ENCODE measurements at places on chromosomes 11 and 22.

DNA sequence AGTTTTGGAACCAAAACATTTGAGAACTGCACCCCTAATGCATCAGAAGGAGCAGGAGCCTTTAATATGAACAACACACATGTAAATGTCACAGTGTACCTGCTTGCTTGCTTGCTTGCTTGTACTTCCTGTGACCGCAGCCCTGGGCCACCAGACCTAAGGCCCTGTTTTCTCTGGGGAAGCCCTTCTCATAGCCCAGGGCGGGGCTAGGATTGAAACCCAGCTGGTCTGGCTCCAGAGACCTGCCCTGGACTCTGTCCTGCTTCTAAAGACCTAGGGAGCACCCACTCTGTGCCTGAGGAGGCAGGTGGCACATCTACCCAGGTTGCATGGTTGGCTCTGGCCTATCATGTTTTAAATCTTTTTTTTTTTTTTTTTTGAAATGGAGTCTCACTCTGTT lies 7.6 kb upstream of the MCM5 start:
- DNase-seq: no peak

DNA sequence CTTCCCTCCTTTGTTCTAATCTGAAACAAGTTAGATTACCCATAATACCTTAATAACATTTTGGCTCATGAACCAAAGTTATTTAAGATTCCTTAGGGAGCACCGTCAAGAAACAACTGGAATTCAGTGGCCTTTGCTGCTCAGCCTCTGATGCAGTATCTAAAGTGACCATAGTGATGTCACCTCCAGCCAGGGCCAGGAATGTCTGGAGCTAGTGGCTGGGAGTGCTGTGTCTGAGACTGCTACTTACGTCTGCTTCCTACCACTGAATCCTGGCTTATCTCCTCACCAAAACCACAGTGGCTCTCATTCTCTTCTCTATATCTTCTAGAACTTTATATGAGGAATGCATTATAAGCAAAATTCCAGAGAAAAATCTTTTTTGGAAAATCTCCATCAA lies 658.0 kb downstream of the DLG2 start:
- no peak for DNase-seq

DNA sequence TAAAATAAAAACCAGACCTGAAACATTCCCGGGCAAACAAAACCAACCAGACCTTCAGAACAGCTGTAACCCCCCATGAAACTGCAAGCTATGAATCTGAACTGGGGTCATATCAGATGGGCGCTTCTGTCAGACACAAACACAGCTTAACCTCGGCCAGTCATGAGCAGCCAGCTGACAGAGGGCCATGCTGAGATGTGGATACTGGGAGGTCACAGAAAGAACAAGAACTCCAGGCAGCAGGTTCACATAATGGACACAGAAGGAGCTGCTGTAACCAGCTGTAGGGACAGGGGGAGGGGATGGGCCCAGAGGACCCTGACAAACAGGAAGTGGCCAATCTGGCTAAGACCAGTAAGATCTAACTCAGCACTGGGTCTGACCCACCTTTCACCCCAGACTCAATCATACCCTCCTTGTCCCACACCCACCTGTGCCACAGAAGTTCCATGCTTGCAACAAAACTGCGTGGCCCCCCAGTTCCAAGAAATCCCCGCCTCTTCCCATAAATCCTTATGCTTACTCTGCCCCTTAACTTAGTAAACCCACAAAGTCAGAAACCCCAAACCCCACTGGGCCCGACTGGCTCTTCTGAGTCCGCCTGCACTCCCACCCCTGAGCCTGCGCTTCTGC lies 4.0 kb downstream of the APOL4 start:
- DNase-seq: no peak

DNA sequence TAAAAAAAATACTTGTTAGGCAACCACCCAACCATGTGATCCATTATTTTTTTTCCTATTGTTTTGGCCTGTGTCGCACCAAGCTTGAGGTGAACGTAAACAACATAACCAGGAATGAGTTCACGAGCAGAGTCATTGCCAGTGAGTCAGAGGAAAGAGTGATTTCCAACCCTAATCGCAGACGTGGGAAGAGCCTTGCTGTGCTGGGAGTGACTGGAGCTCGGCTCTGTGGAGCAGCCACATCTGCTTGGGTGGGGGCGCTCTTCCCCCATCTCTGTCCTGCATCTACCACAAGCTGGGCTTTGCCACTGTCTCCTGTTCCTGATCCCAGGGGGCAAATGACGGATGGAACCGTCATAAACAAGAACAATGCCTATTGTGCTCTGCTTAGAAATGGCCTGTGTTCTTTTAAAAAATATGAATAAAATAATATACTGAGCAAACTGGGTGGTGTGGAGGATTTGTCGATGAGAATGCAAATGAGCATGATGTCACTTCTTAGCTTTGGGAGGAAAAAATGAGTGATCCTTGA lies 210.0 kb downstream of the KIRREL3 start:
- no peak for DNase-seq

DNA sequence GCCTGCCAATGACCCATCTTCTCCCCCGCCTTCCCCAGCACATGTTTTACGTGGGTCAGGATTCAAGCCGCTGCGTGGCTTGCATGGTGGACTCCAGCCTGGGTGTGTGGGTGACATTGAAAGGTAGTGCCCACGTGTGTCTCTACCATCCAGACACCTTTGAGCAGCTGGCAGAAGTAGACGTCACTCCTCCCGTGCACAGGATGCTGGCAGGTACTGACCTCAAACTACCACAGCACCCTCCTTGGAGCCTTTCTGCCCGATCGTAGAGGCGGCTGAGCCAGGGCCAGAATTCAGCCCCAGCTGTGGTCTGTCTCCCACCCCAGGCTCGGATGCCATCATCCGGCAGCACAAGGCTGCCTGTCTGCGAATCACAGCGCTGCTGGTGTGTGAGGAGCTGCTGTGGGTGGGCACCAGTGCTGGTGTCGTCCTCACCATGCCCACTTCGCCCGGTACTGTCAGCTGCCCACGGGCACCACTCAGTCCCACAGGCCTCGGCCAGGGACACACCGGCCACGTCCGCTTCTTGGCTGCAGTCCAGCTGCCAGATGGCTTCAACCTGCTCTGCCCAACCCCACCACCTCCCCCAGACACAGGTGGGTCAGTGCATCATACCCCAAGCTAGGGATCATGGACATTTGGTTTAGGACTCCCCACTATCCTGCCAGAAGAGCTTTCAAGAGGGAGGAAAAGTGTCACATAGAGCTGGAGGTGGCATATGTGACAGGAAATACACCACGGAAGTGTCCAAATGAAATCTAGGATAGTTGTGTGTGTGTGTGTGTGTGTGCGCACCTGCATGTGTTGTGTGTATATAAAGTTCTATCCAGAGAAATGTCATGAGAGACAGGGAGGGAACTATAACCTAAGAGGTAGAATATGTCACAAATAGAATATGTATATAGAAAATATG lies 10.6 kb upstream of the RELT start:
- no peak for DNase-seq

DNA sequence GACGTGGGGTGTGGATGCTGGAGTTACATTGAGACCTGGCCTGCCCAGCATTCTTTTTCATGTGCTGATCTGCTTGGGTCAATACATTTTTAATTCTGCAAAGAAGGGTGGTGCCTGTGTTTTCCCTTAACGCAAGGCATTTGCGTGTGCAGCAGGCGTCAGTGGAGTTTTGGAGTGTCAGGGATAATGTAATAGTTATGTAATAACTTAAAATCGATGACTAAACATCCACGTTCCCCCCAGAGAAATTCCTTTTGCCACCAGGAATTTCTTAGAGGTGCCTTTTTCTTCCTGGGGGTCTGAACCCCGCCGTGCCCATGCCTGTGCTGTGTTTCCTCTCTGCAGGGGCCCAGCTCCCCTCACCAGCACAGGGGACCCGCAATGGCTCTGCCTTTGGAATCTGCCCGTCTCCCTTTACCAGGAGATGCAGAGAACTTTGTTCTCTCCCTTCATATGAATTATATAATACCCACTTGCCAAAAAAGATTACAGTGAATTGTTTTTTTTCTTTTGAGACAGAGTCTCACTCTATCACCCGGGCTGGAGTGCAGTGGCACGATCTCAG lies 62.6 kb downstream of the TBC1D22A start:
- DNase-seq: no peak

GRCh38 chr11:16242806-16243205 lies 113.5 kb downstream of the SOX6 start:
- DNase-seq: no peak

DNA sequence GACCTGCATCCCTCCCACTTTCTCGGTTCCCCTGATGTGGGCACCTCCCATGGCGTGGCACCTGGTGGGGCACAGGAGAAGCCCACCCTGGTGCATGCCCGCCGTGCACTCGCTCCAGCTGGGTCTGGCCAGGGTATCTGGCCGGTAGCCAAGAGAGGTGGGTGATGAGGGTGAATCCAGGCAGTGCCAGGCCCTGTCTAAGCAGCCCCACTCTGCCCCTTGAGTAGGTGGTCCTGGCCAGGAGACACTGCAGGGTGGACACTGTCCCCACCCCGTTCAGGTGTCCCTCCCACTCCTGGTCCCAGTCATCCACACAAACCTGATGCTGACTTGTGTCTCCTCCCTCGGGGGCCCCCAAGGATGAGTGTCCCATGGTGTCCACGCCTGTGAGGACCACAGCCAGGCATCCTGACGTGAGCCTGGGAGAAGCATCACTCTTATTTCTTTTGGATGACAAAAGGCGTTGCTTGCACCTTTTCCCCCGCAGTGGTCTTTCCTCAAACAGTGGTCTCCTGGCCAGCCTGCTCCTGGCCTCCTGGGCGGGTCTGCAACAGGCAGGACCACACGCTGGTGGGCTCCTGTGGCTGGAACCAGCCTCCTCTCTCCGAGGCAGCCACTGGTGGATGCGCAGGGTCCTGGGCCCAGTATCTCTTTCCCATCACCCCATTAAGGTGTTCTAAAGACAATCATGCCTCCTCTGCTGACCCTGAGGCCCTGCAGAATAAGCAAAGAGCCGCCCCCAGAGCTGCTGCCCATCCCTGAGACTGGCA lies 922.3 kb downstream of the BRD1 start:
- DNase-seq: no peak

- DNase-seq: peak; percentile 77
Measured at GRCh38 chr11:62791501-62792201, at the start of gene TMEM223. TMEM223 (minus strand) TSS chr11:62792006; CDS start chr11:62791994, 12 bp downstream.

- DNase-seq: no peak
Measured at GRCh38 chr11:71940561-71941219, 11.8 kb downstream of the RNF121 start.

- DNase-seq: peak; percentile 59
Measured at GRCh38 chr11:110529043-110529442, 99.3 kb downstream of the FDX1 start.

DNA sequence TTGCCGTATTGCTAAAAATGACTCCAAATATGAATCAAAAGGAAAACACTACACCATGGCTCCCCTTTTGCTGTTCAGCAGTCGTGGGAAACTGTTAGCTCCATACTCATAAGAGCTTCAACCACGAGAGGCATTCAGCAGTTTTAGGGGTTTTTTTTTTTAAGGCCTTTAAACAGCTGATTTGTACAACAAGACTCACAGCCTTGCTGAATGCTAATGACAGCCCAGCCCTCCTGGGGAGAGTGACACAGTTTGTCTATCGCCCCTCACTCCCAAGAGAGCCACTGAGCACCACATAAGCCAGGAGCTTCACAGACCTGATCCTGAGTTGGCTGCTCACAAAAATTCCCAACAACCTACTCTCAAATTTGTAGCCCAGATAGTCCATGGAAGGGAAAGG lies 32.4 kb downstream of the GALNT18 start:
- DNase-seq: no peak

GRCh38 chr22:50285568-50286229 lies 15.5 kb upstream of the MAPK11 start:
- no peak for DNase-seq

DNA sequence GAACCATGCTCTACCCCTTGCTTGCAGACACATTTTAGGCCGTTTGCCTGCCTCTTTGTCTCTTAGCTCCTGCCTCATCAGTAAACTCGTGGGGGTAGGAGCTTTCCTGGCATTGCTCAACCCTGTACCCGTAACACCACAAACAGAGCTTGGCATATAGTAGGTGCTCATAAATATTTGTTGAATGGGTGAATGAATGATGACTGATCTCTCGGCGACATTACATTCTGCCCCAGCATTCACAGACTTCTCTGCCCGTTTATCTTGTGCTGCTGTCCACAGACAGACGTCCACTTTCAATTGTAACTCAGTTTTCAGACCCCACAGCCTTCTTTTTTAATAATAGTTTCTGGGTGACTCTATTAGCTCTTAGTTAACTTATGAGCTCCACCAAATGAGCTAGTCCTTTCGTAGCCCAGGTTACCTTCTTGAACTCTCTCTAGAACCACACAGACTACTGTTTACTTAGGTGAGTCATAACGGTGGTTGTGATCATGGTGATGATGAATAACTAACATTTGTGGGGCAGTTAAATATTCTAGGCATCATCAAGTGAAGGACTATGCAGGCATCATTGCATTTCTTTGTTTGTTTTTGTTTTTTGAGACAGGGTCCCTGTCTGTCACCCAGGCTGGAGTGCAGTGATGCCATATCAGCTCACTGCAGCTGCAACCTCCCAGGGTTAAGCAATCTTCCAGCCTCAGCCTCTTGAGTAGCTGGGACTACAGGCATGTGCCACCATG lies 188.4 kb downstream of the ADAMTS15 start:
- no peak for DNase-seq

GRCh38 chr11:71180694-71181470 lies 71.5 kb downstream of the SHANK2 start:
- no peak for DNase-seq

DNA sequence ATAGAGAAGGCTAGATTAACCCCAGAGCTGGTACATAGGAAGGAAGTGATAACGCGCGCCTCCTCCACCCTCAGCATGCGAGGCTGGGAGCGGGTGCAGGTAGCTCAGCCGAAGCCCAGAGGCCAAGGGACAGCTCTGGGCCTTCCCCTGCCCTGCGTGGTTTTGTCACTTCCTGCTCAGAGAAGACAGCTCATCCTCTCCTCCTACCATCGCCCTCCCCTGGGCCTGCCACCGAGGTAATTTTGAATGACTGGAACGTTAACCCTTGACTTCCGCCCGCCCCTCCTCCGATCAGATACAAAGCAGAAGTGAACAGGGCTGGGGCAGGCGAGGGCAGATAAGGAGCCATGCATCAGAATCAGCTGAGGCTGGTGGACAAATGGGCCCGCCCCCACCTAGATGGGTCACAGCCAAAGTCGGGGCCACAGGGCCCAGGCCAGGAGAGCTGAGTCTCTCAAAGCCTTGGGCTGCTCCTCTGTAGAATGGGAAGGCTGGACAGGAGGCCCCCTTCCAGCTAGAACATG lies 1.6 kb downstream of the RAC2 start:
- peak; percentile 99 for DNase-seq

GRCh38 chr11:111566324-111566723 lies 25.8 kb downstream of the LAYN start:
- no peak for DNase-seq

- DNase-seq: no peak
Measured at GRCh38 chr11:16778286-16778685, 39.8 kb downstream of the C11orf58 start.

- DNase-seq: no peak
Measured at GRCh38 chr11:130882138-130882551, 34.1 kb downstream of the SNX19 start.
